MG63 (cell line): ENCODE measurements at places on chromosomes 5 and 9.
A peak's percentile ranks its signal among the peaks of the same experiment; 100 is the strongest.

DNA sequence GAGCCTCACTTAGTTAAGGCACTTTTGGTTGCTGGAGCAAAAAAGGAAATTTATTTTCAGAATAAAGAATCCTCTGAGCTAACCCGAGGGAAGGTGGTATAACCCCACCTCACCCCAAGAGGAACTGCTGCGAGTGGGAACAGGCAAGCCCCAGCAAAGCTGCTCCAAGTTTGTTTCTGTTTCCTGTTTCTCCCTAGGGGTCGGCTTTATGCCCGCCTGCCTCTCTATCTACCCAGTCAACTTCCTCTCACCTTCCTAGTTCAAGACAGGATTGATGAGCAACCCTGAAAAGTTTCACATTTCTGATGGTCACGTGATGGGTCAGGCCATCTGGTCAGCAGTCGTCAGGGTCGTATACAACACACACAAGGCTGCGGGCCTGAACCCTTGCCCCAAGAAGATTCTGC lies 31.1 kb downstream of the TRIO start:
- no peak for DNase-seq

GRCh38 chr9:2717385-2717784 lies at the start of gene KCNV2:
Gene KCNV2, plus strand, starts transcription at chr9:2717510. Its CDS starts 230 bp downstream, at chr9:2717740.
- DNase-seq = no peak

- no peak for DNase-seq
Measured at GRCh38 chr5:55372130-55372925, 64.5 kb downstream of the MTREX start.

- peak; percentile 77 for DNase-seq
Measured at GRCh38 chr5:83285661-83286398, 185.7 kb upstream of the VCAN start.

DNA sequence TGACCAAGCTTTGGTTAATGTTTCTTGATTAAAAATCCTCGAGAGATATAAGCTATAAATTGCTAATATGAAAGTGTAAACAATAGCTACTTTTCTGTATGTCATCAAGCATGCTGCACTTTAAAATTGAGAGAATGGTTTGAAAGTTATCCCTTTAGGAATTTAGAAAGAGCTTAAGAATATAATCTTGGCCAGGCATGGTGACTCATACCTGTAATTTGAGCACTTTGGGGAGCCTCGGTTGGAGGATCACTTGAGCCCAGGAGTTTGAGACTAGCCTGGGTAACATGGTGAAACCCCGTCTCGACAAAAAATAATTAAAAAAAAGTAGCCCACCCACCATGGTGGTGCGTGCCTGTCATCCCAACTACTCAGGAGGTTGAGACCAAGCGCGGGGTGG lies 12.2 kb upstream of the MROH2B start:
- peak; percentile 14 for DNase-seq

GRCh38 chr9:20114974-20115373 lies 326.1 kb upstream of the SLC24A2 start:
- DNase-seq = no peak

GRCh38 chr5:166517976-166518375 lies 1773.5 kb upstream of the WWC1 start:
- DNase-seq = no peak
